ENCODE measurements at places on chromosomes 7 and 10. TPM values are rescaled to one million over a fixed set of nuclear protein-coding genes. Genes with fewer than 3 reads are reported as not detected.

DNA sequence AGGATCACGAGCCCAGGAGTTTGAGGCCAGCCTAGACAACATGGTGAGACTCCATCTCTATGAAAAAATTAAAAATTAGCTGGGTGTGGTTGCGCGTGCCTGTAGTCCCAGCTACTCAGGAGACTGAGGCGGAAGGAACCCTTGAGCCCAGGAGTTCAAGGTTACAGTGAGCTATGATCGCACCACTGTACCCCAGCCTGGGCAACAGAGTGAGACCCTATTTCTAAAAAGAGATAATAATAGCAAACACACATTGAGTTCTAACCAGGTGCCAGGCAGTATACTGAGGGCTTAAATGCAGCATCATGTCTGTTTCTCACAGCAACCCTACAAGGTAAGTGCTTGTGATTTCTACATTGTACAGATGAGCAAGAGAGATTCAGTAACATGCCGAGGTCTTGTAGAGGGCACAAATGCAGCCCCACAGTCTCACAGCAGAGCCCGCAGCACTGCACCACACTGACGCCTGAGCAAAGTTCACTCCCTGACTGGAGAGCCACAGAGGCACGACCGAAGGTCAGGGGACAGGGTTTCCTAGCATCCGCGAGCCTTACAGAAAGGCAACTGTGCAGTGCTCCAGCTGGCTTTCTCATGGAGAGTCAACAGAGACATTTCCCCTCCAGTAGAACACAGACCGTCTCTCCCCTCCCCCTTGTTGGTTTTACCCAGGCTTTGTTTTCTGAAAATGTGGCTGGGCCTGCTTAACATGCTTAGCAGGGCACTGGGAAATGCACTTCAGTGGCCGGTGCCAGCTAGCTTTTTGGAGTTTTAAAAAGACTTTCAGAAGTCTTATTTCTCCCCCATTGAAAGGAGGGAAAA, 36.5 kb downstream of the PDSS1 start:
- DNase-seq, result no peak

Gene ZNF138
- 10.7 TPM for polyA plus RNA-seq

- no peak for DNase-seq
Observed at GRCh38 chr10:96176985-96177384, 46.9 kb downstream of the ZNF518A start.

GRCh38 chr7:80145780-80146422, 11.3 kb downstream of the GNAI1 start:
- no peak for DNase-seq

DNA sequence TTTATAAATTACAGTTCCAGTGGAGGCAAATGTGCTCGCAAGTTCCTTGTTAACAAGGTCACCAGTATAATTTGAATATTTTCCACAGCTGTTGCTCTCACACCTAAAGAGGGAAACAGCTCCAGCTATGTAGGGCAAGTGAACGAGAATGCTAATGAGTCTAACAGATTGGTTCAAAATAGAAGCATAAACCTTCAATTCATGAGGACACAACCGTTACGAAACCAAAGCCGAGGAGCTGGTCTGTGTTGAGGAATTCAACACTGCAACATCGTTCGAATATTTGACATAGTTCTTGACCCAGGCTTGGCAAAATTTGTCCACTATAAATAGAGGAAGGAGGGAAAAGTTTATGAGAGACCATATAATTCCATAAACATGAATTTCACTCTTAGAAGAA, 161.3 kb downstream of the KLF6 start:
- no peak for DNase-seq

Gene WDFY4
- polyA plus RNA-seq, result not detected
